ENCODE measurements at places on chromosomes 5 and 9.

DNA sequence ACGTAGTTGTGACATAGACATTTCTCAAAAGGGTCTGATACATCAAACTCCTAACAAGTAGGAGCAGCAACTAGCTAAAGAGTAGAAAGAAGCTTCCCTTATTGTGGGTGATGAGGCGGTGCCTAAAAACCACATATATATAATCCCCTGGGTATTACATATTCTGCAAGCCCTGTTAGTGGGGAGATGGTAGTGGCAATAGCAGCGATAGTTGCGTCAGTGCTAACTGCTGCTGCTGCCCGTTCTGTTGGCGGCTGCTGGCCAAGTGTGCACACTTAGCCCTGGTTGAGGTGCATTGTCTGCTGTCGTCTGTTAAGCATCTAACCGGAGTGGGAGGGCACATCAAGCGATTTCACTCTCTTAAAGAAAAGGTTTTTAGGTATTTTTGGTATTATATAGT, 35.8 kb downstream of the VLDLR start:
- no peak for DNase-seq

GRCh38 chr5:154342211-154342610, 103.6 kb upstream of the SAP30L start:
- DNase-seq, result no peak

GRCh38 chr5:17315710-17316221, 98.3 kb downstream of the BASP1 start:
- DNase-seq, result no peak

DNA sequence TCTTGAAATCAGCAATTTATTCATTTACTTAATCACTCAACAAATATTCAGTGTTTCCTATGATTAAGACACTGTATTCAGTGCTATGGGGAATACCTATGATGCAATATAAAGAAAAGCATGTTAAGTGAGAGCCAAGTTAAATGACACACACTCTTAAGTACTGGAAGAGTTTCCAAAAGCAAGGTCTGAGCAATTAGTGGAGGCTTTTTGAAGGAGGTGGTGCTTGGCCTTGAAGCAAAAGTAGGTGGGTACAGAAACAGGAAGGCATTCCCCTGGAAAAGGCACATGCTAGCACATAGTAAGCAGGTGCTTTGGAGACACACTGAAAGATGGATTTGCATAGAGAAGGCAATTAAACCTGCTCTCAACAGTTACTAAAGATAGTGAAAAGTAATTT, 4.0 kb downstream of the TSLP start:
- no peak for DNase-seq

DNA sequence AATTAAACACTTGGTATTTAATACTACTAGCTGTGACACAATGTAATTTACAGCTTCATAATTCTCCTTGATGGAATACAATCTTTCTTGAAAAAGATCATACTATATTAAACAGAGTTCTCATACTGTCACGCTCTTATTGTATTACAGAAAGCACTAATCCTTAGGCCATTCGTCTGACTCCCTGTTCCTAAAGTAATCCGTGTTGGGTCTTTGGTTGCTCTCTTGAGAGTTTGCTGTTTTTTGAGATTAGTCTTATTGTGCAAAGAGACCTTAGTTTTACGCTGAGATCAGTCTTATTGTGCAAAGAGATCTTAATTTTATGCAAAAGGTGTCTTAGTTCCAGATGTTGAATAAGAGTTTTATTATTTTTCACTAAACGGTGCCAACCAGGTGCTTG, 190.6 kb downstream of the ISL1 start:
- DNase-seq, result no peak

GRCh38 chr9:118446943-118447639, 742.9 kb downstream of the TLR4 start:
- no peak for DNase-seq

DNA sequence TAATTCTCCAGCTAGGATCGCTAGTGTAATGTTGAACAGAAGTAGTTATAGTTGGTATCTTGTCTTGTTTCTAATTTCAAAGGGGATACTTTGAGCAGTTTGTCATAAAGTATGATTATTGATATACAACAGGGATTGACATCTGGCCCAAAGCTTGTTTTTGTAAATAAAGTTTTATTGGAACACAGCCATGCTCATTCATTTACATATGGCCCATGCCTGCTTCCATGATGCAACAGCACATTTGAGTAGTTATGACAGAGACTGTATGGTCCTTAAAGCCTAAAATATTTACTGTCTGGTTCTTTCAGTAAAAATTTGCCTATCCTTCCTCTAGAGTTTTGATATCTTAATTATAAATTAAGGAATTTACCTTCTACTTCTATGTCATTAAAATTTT, 69.8 kb downstream of the RPS6 start:
- no peak for DNase-seq

DNA sequence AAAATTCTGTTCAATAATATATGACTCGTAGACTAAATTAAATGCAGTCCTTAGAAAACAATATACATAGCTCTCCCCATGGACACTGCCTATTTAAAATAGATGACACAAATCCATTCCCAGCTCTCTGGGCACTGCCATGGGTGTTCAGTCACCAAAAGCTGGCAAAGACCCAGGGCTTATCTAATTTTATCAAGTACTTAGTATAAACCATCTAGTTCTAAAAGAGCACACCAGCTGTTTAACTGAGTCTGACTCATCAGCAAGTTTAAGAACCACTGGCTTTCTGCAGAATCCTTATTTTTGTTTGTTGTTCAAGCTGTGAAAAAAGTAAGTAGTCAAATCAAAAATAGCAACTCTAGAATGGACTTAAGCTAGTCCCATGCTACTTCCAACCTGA, 107.6 kb downstream of the PLPP1 start:
- DNase-seq, result no peak

GRCh38 chr9:129608561-129609481, 12.1 kb downstream of the C9orf50 start:
- no peak for DNase-seq

- DNase-seq, result no peak
Observed at GRCh38 chr9:111429175-111429574, 55.0 kb downstream of the ECPAS start.

GRCh38 chr5:17118631-17119030, 98.8 kb upstream of the BASP1 start:
- no peak for DNase-seq

DNA sequence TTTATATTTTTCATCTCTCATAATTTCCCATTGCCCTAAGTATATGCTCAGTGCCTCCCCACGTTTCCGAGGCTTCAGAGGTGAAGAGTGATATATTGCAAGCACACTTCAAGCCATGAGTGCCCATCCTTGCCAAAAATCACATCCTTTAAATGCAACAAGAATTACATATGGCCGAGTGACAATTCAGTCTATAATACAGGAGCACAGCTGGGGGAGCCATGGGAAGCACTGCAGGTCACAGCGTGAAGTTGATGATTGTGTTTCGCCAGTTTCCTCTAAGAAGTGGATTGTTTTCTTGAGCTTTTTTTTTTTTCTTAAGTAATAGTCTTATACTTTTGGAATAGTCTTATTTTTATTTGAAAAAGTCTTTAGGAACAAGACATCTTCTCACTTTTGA, 61.1 kb downstream of the MTRR start:
- no peak for DNase-seq

- DNase-seq, result no peak
Observed at GRCh38 chr9:84699984-84700383, 30.5 kb downstream of the NTRK2 start.

DNA sequence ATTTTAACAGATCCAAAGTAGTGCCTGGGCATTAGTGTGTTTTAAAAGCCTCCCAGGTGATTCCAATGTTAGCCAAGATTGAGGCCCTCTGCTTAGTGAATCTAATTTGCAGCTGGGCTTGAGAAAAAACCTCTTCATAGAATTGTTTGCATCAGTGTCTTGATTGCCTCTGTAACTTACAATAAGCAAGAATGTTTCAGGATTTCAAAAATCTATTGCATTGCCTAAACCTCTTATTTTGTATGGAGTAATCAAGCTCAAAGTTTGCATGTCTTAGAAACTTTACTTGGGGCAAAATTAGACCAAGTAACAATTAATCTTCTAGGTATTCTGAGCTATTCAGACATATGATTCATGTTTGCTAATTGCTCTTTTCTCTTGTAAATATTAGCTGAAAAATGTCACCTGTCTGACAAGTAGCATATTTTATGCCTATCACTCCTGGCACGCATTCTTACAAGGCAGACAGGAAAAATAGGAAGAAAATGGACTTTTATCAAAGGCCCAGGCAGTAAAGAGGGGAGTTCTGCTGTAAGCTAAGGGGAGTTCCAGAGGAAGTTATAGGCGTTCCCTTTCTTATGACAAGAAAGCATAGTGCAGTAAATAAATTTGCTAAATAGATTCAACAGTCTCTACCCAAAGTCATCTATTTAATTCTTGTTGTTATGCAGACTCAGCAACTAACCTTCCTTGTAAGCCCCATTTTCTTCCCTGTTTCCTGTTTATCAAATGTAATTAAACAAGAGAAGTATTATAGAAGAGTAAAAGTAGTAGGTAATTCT, 21.0 kb downstream of the PDCD1LG2 start:
- no peak for DNase-seq

DNA sequence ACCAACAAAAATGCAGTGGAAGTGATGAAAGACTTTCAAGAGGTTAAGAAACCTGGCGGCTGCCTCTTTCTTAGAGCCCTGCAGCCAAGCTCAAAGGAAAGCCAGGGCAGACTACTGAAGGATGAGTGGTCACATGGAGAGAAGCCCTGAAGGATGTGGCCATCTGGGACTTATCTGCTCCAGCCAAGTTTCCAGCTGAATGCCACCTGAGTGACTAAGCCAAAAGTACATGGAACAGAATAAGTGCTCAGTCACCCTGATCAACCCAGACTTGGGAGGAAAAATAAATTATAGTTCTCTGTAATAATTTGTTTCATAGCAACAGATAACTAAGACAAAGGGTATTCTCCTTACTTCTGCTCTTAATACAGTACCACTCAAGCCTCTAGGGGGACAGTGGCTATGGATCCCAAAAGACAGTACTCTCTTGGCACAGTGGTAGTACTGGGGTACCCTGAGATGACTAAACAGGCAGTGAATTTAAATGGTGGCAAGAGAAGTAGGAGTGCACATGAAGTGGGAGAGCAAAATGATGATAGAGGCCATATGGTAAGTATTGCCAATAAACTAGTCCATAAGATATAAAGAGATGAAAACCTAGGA, 182.3 kb downstream of the ELAVL2 start:
- DNase-seq, result no peak

- no peak for DNase-seq
Observed at GRCh38 chr5:60505373-60506171, 194.4 kb downstream of the DEPDC1B start.

GRCh38 chr9:9625248-9625647, 987.6 kb downstream of the PTPRD start:
- DNase-seq, result no peak

- no peak for DNase-seq
Observed at GRCh38 chr5:134455466-134455865, 43.8 kb upstream of the CDKN2AIPNL start.

DNA sequence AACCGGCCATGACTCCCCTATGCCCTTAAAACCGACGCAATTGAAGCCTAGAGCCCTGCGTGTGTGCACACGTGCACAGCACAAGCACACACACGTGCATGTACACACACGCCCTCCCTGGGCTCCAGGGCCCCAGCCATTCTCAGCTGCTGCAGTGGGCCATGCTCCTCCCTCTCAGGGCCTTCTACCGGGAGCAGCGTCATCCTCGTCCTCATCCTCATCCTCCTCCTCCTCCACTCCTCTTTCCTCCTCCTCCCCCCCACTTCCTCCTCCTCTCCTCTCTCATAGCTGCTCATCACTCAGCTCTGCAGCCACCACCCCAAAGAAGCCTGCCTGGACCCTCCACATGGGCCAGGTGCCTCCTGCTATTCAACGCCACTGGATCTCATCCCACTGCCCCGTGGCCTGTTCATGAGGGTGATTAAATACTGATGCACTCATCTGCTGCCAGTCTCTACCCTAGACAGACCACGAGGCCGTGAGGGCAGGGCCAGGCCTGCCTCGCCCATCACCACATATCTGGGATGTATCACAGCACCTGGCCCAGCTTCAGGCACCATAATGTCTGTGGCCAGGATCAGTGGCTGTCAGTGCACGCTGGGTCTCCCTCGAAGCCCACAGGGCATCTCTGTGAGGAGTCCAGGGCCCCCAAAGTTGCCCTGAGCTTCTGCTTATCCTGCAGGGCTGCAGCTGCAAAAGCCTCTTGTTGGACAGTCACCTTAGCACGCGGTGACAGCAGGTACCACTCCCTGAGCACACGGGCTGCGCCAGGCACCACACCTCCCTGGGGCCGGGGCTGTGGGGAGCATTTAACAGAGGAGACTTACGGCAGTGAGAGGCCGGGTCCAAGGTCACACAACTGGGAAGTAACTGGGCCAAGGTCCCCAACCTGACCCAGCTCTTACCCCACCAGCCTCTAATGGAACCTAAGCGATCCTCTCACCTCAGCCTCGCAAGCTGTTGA, 9.8 kb downstream of the FAM78A start:
- no peak for DNase-seq

GRCh38 chr5:78486218-78486617, 125.8 kb downstream of the SCAMP1 start:
- DNase-seq, result no peak

- no peak for DNase-seq
Observed at GRCh38 chr5:119613937-119614336, 15.4 kb upstream of the FAM170A start.

- no peak for DNase-seq
Observed at GRCh38 chr9:72278959-72279358, 86.0 kb downstream of the ZFAND5 start.

- DNase-seq, result no peak
Observed at GRCh38 chr5:149333711-149334443, 11.4 kb upstream of the GRPEL2 start.

GRCh38 chr9:114039484-114039883, 38.6 kb downstream of the AMBP start:
- no peak for DNase-seq

- DNase-seq, result no peak
Observed at GRCh38 chr9:27614551-27614950, 41.3 kb upstream of the C9orf72 start.

GRCh38 chr5:117454716-117455212, 880.1 kb upstream of the SEMA6A start:
- DNase-seq, result no peak

GRCh38 chr9:134522502-134522848, 119.1 kb upstream of the COL5A1 start:
- no peak for DNase-seq

- DNase-seq, result peak; percentile 44
Observed at GRCh38 chr9:125509476-125509875, 197.5 kb downstream of the MAPKAP1 start.

DNA sequence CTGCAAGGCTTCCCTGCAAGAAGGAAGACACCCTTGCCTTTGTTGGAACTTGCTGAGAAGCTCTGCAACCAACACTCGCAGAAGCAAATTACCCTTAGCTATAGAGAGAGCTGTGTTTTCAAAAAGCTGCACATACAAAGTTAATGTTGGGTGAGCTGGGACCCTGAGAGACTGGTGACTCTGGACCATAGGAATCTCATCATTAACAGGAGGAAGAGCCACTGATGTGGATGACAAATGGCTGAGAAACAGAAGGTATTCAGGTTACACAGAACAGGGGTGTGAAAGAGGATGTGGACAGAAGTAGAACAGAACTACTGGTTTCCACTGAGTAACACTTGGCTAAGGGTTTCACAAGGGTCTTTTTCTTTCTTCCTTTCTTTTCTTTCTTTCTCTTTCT, 493.5 kb downstream of the IRX1 start:
- no peak for DNase-seq

- DNase-seq, result no peak
Observed at GRCh38 chr5:43523662-43524072, 8.7 kb upstream of the C5orf34 start.

- DNase-seq, result no peak
Observed at GRCh38 chr5:139126711-139127111, 71.5 kb downstream of the SIL1 start.
